ENCODE measurements at places on chromosomes 3 and 15.

GRCh38 chr3:100103558-100104441, 10.5 kb downstream of the FILIP1L start:
- no peak for DNase-seq

DNA sequence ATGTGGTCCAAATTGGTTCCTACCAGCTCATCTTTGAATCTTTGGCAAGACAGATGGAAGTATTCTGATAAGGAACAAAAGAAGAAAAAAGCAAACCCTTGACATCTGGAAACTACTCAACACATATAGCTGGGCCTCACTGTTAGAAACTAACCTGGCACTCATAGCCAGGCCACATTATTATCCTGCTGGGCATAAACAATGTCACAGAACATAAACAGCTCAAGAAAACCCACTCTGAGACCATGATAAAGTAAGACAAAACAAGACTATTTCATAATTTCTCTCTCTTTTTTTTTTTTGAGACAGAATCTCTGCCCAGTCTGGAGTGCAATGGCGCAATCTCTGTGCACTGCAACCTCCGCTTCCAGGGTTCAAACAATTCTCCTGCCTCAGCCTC, 1093.2 kb downstream of the FHIT start:
- no peak for DNase-seq

- no peak for DNase-seq
Measured at GRCh38 chr15:77514641-77515402, 94.1 kb downstream of the HMG20A start.

DNA sequence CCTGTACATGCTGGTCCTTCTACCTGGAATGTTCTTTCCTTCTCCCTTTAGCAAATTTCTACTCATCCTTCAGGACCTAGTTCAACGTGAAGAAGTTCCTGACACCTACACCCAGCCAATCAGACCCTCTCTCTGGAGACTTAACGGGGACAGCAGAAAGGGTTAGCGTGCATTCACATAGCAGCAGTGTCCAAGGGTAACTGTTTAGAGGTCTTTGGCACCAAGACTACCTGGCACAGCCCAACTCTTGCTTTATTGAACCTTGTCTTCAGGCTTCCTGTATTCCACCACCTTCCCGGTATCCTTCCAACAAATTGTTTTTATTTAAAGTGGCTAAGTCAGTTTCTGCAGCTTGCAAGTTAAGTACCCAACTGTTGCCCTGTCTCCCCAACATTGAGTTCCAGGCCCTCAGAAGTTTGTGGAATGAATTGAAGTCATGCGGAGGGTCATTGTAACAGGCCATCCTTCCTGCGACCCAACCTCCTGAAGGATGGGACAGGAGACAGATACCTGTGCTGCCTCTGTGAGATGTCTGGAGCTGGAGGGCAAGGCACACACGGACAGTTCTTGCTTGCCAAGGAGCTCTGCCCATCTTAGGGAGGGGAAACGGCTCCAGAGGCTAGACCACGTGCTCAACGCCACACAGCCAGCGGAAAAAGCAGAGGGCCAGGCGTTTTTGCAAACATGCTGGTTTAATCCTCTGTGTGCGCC, 14.4 kb upstream of the WNT7A start:
- DNase-seq = no peak

DNA sequence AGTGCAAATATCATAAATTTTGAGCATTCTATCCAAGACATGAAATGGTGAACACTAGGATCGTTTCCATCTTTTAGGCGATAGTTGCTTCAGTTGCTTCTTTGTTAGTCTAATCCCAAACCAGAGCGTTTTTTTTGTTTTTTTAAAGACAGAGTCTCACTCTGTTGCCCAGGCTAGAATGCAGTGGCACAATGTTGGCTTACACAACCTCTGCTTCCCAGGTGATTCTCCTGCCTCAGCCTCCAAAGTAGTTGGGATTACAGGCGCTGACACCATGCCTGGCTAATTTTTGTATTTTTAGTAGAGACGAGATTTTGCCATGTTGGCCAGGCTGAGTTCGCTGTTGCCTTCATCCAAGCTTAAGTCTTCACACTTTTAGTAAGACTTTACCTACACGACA, 265.3 kb downstream of the SHQ1 start:
- no peak for DNase-seq
